ELR (cell line): ENCODE measurements at places on chromosomes 16 and 17.

- DNase-seq: no peak
These were observed 10.5 kb upstream of the PRR35 start for GRCh38 chr16:549544-550263.

GRCh38 chr16:12664164-12664733, 139.4 kb downstream of the CPPED1 start:
- no peak for DNase-seq

DNA sequence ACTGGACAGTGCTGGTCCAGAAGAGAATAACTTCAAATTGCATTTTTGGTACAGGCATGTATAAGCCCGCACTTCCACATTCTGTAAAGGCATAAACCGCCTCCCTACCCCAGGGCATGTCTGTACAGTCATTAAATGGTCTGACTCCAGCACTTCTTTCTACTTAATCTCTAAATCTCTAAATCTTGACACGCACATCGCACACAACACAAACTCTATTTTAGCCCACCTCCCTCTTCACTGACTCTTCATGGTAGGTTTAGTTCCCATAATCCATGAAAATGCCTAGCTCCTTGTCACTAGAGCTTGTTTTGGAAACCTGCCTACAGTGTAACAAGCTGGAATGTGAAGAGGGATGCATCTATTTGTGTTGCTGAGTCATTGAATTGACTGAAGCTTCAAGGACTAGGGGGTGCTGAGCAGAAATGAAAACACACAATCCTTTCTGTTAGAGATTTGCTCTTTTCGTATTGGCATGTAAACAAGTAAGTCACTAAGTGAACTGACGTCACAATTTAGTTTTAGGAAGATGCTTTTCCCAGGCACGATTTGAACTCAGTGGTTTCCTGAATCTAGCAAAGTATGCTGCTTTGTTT, 1.6 kb upstream of the DUSP14 start:
- peak; percentile 96 for DNase-seq

- DNase-seq: peak; percentile 63
These were observed 46.1 kb upstream of the BPTF start for GRCh38 chr17:67779098-67779672.

DNA sequence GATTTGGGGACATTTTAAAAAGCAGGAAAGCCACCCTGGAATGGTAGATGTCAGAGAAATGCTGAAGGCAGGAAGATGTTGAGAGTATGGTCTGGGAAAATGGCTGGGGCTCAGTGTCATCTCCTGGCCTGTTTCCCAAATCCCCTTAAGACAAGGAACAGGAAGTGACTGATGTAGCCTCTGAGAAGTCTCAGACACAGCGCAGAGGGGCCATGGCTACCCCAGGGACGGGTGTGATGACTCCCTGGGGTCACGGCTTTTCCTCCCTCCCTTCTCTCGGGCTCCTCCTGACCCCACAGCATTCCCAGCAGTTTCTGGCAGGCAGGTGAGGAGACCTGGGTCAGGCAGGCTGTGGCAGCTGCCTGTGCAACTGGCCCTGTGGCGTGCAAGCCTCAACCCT, 45.4 kb downstream of the RAP1GAP2 start:
- peak; percentile 68 for DNase-seq

GRCh38 chr16:28497861-28498599, 3.6 kb downstream of the APOBR start:
- DNase-seq: no peak

GRCh38 chr17:79732804-79733691, 2.3 kb downstream of the ENPP7 start:
- DNase-seq: no peak

DNA sequence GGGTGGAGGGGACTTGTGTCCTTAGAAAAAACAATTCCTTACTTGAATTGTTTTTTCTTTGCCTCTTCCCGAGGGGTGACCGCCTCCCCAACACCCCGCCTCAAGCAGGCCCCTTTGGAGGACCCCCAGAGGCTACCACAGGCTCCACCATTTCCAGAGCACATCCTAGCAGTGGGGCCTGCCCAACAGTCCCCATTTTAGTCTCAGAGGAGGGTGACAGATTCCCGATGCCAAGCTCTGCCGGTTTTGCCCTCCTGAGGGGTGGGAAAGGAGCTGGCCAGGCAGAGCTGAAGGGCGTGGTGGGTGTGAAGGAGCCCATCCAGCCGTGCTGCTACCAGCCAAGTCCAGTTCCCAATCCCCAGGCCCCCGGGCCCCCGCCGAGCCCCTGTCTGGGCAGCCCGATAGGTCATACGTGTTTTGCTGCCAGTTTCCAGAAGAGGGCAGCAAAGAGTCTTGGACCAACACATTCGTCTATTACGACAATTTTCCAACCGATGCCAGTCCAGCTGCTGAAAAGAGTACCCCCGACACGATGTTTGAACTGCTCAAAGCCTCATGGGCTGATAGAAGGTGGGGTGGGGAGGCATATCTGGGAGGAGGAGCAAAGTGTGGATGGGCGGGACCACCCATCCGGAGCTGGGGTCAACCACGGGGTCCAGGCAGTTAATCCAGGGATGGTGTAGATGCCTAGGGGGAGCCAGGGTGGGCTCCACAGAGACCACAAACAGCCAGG, 18.8 kb upstream of the GAA start:
- peak; percentile 81 for DNase-seq

- DNase-seq: peak; percentile 60
These were observed 527 bp downstream of the TRAF4 start for GRCh38 chr17:28744104-28744971.

- DNase-seq: no peak
These were observed 347.5 kb upstream of the TNRC6C start for GRCh38 chr17:77610972-77611521.
